ENCODE measurements at places on chromosomes 11 and 22.

GRCh38 chr11:109783840-109784239 is 309.4 kb upstream of the ZC3H12C start:
- DNase-seq: no peak

GRCh38 chr11:66468691-66469090 is 2.0 kb downstream of the PELI3 start:
- no peak for DNase-seq

- DNase-seq: no peak
Observed at GRCh38 chr11:37858398-37858797, 1260.4 kb upstream of the RAG2 start.

GRCh38 chr11:26715133-26715532 is 6.7 kb downstream of the SLC5A12 start:
- DNase-seq: no peak

DNA sequence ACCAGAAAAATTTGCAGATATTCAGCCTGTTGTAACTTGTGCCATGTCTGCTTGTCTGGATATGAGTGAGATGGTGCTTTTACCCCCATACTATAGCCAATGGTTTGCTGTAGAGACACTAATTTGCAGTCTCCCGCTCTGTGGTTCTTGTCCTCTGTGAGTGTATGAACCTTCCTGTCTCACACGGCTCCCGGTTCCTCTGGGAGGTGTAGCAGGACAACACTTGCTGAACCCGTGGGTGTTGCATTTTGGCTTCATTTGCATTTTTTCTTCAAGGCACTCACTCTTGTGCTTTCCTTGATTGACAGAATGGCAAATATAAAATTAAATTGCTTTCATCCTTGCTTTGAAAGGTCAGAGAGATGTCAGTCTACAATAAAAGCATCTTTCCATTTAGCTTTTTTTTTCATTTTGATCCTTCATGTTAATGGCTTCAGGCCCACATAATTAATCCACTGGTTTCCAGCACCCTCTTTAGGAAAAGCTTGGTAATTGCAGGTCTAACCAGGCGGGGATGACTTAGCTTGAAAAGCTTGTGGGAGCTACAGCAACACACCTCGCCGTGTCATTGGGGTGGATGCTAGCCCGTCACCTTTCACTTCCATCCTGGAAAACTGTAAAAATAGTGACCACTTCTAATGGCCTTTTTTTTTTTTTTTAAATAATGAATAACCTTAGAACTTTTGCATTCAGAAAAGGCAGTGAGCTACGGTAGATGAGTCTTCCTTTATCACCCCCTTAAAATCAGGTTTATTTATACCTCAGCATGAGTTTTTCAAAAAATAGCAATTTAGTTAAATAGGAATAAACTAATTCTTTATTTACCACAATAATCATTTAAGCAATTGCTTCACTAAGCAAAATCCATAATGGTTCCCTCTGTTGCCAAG is 27.4 kb upstream of the ST14 start:
- peak; percentile 37 for DNase-seq

GRCh38 chr22:40421941-40422340 is 51.5 kb downstream of the SGSM3 start:
- no peak for DNase-seq

DNA sequence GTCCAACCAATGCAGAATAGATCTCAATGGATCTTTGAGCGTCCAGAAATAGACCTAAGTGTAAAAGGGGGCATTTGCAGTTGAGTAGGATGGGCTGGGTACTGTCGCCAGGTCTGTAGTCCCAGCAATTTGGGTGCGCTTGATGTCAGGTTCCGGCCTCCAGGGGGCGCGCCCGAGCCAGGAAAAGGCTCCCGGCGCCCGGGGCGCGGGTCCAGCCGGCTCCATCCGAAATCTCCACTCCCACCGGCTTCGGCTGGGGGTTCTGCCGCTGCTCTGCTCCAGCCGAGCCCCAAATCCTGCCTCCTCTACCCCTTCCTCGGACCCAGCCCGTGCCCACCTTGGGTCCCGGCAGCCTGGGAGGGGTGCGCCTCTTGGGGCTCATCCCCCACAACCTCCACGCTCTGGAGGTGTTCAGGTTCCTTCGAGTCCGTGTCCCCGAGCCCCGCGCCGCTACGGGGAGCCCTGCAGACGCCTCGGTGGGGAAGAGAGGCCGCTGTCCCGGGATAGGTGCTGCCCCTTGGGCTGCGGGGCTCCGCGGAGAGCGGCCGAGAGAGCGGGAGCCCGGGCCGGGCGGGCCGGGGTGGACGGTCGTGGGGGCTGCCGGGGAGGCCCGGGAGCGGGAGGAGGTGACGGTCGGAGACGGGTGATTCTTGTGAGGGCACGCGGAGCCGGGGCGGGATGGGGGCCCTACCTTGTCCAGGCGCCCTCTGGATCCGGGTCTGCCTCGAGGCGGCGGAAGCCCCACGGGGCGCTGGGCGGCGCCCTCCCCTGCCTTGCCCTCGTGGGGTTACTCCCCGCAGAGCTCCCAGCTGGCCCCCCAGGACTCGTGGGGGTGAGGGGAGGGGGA is 13.0 kb upstream of the CYB5R3 start:
- peak; percentile 75 for DNase-seq

DNA sequence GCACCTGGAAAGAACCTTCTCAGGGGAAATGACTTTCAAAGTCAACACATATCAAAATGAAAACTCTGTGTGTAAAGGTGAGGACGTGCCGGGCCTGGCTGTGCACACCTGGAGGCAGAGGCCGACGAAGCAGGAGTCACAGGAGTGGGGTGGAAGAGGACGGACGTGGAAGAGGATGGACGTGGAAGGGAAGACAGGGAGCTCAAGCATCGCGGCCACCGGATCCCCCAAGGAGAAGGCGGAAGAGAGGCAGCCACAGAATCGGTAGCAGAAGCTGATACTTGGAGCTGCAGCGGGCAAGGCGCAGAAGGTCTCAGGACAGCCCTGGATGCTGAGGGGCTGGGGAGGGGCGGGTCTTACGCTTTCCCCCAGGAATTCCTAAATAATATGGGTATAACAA is 519.8 kb downstream of the BRD1 start:
- no peak for DNase-seq

DNA sequence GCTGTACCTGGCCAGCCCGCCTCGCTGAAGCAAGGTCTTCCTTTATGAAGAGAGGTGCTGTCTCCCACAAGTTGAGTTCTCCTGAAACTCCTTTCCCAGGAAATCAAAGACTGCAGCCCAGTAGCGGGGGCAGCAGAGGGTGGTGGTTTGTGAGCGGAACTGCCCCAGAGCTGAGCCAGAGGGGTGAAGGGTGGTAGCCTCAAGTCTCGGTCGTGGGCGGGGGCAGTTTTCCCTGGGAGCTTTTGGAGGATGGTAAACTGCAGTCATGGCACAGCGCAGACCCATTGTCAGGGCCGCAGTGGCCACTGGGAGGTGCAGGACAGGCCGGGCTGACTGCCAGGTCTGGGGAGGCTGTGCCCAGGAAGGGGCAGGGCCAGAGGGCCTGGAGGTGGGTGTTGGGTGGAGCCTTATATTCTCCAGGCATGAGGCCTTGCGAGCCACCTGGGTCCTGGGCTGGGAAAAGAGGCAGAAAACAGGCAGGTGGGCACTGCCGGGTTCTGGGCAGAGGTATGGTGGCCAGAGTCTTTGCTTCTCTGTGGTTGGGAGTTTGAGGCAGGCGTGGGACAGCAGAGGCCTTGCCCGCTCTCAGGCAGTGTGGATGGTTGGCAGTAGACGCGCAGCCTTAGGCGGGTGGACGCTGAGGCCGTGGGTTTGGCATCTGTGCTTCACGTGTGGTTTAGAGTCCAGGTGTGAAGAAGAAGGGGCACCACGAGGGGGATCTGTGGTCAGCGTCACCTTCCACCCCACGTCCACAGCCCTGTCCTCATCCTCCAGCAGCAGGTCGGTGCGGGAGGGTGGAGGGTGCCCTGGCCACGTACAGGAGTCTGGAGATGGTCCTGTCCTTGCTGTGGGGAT is 1176.4 kb downstream of the BRD1 start:
- DNase-seq: no peak

GRCh38 chr11:1425006-1425405 is 35.3 kb downstream of the BRSK2 start:
- DNase-seq: no peak

DNA sequence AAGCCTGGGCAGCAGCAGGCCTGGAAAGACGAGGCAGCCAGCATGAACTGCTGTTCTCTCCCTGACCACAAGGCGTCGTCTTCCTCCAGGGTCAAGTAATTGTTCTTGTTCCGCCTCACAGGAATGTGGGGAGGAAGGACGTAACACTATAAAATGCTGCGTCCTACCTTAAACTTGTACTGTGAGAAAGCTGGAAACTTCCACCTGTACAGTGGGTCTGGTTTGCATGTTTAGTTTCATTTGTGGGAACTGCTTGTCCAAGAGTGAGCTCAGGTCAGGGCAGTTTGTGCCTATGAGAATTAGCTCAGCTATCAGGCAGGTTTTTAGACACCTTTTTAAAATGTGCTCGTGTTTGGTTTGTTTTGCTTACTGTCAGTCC is 55.2 kb downstream of the PANX1 start:
- no peak for DNase-seq

DNA sequence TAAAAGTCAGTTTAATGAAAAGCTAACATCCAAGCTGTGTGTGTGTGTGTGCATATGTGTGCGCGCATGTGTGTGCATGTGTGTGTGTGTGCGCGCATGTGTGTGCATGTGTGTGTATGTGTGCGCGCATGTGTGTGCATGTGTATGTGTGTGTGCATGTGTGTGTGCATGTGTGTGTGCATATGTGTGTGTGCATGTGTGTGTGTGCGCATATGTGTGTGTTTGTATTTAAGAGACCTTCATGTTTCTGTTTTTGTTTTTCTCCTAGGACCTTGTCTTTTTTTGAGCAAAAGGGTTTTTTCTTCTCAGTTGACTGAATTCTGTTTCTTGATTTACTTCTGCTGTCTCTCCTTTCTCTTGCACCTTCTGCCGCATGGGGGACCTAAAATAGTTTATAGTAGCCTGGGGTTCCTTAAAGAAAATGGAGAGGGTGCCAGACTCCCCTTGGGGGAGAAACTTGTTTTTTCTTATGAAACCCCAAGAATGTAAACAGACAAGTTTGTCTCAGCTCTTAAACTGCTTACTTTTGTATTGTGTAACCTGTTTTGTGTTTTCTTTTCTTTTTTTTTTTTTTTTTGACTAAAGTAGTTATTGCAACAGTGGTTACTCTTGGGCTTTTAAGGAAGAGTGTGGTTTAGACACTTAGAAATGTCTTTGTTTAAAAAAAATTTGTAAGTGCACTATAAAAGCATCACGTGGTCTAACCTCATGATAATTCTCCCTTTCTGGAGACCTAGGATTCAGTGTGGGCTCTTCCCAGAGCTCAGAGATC is 53.0 kb downstream of the OSBPL5 start:
- no peak for DNase-seq

DNA sequence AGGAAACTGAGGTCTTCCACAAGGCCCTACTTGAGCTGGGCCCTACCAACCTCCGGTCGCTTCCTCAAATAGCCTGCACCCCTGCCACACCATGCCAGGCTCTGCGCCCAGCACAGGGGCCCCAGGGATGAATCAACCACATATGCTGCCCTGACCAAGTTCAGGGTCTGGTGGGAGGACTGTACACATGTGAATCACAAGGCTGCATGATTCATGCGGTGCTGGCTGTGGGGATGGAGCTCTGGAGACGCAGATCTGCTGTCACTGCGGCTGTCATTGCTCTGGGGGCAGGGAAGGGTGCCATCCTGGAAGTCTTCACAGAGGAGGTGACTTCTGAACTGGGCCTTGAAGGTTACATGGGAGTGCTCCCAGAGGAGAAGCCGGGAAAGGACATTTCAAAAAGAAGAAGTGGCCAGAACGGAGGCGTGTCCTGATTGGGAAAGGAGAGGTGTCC is 21.5 kb downstream of the CYTH4 start:
- DNase-seq: peak; percentile 40

DNA sequence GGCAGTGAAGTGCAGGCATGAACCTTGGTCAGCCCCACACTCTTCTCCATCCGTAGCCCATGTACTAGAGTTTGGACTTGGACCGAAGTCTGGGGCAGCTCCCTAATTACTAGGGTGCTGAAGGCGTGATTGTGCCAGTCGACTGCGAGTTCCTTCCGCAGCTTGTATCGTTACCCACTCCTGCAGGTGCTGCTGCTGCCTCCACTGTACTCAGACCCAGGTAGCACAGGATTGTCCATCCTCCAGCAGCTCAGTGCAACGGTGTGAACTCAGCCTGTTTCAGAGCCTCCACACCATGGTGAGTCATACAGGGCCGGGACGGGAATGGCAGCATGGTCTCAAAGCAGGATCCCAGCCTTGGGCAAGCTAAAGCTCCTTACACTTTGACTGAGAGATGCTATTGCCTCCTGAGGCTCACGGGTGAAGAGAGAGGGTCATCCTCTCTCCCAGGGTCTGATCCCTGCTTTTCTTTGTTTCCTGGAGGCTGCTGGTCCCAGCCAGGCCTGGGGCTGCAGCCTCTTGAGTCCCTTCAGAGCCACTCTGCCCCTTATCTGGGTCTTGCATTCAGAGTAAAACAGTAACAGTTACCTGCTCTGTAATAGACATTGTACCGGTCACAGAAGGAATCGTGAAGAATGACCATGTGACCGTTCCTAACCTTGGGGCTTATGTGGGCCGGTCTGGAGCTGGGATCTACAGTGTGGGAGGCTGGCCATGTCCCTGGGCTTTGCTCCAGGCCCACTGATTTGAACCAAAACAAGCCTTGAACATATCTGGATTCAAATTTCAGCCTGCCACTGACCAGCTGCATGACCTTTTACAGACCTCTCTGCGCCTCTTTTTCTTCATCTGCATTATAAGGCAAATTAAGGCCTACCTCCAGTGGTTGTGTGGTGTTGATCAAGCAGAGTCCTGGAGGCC is 1.7 kb downstream of the TKFC start:
- DNase-seq: no peak

- no peak for DNase-seq
Observed at GRCh38 chr11:26909991-26910591, 83.8 kb upstream of the FIBIN start.

DNA sequence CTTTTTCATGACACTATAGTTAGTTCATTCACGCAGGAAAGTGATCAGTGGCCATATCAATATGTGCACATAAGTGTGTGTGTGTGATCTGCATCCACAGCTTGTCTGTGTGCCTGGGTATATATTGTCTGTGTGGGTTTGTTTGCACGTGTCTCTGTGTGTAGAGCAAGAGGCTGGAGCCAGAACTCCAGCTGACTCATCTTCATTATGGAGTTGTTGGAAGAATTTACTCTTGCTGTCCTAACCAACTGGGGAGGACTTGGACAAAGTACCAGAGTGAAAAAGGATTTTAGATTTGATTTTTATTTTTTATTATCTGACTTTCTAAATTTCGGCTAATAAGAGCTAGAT is 63.9 kb downstream of the TP53I11 start:
- DNase-seq: no peak

GRCh38 chr11:120532832-120533196 is 21.3 kb downstream of the GRIK4 start:
- no peak for DNase-seq

- no peak for DNase-seq
Observed at GRCh38 chr11:20467487-20468185, 80.1 kb downstream of the PRMT3 start.

GRCh38 chr22:33459137-33459536 is 401.0 kb upstream of the SYN3 start:
- DNase-seq: no peak

DNA sequence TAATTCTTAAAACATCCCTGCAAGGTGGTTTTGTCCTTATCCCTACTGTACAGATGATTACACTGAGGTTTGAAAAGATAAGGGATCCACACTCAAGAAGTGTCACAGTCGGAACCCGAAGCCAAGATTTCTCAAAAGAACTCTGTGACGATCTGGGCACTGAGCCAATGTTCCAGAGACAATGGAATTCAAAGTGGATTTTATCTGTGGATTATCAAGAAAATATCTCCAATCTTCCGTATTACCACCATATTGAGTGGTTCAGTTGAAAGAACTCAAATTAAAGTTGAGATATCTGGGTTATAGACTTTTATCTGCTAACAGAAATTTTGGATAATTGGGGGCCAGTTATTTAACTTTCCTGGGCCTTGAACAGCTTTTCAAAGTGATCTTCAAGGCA is 100.0 kb upstream of the GRAMD1B start:
- no peak for DNase-seq

- DNase-seq: no peak
Observed at GRCh38 chr11:66907751-66908630, 50.2 kb downstream of the PC start.

Data from activated T-cell treated with anti-CD3 and anti-CD28 coated beads for 4 hours (primary cell).